Stimulated activated CD4-positive, alpha-beta T cell treated with anti-CD3 and anti-CD28 coated beads, Interleukin-4, amount 100 ng/mL, for 4 hours (primary cell): ENCODE measurements at places on chromosomes 7 and 10.

GRCh38 chr7:45106-46090, 147.0 kb upstream of the FAM20C start:
- DNase-seq, result no peak

GRCh38 chr7:41729059-41729458, 26.2 kb upstream of the INHBA start:
- no peak for DNase-seq

DNA sequence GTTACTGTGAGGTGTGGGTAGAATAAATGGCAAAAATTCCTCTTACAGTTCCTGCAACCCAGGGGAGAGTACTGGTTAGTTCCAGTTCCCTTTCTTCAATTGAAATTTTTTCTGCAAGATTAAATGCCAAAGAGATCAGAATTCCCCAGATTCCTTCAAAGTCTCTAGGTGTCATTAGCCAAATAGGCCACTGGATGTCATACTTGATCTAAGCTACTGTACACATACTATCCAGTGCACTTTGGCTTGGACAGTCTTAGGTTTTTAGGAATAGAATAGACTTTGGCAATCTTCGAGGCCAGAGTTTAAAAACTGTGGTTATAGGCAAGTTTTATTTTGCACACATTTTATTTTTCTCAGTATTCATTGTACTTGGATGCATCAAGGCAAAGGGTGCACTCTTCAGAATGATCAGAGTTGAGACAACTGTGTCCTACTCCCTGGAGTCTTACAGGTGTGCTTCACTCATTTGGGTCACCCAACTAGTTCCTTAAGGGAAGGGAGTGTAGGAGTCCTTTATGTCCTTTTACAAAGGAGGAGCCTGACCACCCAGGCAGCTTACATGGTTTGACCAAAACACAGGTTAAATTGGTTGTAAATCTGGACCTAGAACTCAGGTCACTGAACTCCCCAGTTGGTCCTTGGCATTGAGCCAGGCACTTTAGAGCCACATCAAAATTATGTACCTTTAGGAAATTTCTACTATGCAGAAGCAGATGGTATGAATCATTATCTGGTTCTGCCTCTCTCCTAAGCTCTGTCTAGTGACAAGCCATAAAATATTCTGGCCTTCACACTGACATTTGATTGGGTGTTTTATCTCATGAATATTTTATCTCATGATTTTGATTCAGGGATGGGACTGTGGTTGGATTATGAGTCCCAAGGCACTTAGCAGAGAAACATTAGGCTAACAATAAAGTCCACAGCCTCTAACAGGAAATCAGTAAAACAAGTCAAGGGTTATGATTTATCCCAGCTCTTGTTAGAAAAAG, 49.5 kb downstream of the ASAH2B start:
- no peak for DNase-seq

DNA sequence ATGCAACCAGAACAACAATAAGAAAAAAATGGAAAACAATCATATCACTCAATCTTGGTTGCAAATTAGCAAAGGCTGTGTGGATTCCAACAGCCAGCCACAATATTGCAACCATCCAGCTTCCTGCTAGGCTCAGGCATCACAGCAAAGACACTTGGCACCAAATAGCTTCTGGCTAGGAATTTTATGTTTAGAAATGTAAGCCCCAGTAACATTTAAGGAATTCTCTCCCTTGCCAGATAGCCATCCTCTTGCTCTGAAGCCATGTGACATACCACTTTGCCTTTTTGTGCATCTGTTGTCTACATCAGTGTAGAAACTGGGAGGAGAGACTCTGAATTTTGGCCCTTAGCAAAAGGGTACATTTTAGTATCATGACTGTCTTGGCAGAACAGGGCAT, 22.2 kb downstream of the MKX start:
- no peak for DNase-seq
